B cell (primary cell): ENCODE measurements at places on chromosomes 4 and X. TPM values are rescaled to one million over a fixed set of nuclear protein-coding genes. Genes with fewer than 3 reads are reported as not detected.

GRCh38 chr4:118587946-118588345 lies 97.2 kb upstream of the METTL14 start:
- DNase-seq, result no peak

GRCh38 chrX:25600776-25601175 lies 537.4 kb upstream of the MAGEB18 start:
- no peak for DNase-seq

DNA sequence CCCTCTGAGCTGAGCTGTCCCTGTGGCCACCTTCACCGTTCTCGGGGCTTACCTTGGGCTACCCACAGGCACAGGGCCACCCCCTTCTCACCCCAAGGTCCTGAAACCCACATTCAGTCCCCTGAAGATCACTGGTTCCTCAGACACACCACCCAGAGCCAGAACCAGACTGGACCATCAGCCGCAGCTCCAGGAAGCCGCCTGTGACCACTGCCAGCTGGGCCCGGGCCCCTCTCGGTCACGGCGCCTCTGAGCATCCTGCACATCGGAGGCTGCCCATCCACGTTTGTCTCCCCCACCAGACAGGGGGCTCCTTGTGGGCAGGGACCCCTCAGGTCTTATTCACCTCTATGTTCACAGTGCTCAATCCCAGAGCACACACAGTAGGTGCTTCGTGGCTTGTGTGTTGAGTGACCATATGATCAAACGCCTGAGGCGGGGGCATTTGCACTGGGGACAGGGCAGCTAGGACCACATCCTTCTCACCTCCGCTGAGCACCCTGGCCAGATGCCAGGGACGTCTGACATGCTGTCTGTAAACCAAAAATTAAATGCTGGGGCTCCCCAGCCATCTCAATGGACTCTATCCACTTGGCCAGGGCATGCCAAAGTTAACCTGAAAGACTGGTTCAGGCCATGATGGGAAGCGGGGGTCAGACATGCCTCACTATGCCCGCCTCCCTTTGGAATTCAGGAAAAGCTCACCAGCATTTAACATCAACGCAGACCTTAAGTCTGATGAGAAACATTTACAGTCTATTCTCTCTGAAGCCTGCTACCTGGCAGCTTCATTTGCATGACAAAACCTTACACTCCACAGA lies 109.4 kb upstream of the AFAP1 start:
- DNase-seq, result no peak

DNA sequence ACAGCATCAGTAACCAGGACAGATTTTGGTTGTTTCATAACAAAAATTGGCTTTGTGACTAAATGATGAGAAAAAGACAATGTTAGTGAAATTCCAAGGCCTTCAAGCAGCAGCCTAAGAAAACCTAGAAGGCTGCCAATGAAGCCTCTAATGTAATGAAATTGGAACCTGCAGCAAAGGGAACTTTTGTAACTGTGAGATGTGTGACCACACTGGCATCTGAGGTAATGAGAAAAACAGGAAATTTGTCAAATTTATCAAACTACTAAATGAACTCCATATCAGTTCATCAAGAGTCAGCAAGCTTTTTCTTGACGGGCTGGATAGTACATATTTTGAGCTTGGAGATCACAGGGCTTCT lies 30.4 kb upstream of the EMCN start:
- DNase-seq, result no peak

ZAR1 gene
- not detected in 2 replicates for total RNA-seq

COMMD8 gene
- total RNA-seq, result 15.2 TPM in 2 replicates

SSX1 gene
- not detected in 2 replicates for total RNA-seq

IQCM gene
- not detected in 2 replicates for total RNA-seq

CSAG3 gene
- total RNA-seq, result not detected in 2 replicates

IL9R gene
- 8.7 and 10.3 TPM in 2 replicates for total RNA-seq

ZNF330 gene
- 29.4 and 36.7 TPM in 2 replicates for total RNA-seq
